ENCODE measurements at places on chromosomes 2 and 18.

DNA sequence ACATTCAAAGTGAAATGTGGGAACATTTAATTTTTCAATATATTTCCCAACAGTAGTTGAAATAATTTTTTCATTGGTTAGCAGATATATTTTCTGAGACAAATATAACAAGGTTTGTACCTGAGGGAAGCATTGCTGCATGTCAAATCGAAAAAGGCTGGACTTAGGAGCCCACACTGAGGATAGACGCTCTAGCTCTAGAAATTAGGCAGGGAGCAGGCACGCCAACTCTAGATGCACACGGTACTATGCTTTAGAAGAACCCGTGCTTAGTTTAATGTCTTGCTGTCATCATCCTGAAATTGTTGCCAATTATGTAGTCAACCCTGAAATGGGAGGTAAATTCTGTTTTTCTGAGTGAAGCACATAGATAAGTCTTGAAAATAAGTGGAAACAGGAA, 731.1 kb upstream of the ZNF804A start:
- no peak for DNase-seq

DNA sequence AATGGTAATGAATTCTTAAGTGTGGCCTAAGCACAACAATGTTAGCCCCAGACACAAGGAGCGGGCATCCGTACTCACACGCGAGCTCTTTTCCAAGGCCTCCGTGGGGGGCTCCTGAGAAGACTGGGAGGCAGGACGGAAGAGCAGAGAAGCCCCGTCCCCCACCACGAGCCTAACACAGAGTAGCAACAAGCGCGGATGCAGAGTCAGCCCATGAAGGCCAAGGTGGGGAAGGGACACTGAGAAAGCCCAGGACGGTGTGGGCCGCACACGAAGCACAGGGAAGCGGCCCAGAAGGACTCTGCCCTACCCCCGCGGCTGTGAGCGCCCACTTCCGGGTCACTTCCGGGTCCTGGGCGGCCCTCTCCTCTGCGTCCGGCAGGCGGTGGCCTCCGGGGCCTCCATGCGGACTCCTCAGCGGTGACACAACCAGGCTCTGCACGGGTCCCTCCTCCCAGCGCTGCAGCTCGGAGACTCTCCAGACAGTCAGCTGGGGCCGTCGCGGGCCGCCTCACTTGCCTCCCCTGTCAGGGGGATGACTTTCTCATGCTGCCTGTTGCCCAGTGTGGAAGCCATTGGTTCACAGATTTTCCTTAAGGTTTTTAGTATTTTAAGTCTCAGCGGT, 151.5 kb downstream of the MTCL1 start:
- no peak for DNase-seq

DNA sequence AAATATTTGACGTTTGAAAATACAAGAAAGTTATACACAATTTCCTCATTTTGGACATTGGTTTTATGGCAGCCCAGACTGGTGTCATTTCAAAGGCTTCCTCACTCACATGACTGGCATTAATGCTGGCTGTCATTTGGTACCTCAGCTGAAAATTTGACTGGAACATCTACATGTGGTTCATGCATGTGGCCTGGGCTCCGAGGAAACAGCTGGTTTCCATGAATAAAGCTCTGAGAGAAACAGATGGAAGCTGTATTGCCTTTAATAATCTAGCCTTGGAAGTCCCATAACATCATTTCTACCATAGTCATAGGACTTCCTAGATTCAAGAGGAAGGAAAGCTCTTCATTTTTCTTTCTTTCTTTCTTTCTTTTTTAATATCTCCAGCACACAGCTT, 42.9 kb upstream of the RIT2 start:
- DNase-seq: no peak

DNA sequence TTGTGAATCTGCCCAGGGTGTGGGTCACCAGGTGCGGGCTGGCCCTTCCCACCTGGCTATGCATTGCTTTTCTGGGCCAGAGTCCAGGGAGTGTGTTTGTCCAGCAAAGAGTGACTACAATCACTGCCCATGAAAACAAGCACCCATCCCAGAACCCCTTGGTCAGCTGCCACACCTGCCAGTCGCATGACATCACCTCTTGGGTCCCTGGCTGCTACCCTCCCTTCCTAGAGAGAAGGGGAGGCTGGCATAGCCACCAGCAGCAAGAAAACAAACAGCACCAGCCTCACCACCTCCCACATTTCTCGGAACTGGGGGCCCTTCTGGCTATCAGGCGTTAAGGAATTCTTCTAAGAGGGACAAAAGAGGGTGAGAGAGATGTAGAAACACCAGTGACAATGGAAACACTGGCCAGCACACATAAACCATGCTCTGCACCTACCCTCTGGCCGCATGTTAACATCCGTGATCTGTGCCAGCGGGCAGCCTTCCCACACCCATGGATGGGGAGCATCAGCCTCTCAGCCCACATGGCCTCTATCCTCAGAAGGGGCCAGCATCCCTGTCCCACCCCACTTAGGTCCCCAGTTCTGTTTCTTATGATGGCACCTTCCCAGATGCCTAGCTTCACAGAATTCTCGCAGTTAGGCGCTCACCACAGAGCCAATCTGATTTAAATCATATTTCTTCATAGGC, 109.7 kb upstream of the GLI2 start:
- DNase-seq: no peak

GRCh38 chr2:140891614-140892212, 1239.1 kb downstream of the LRP1B start:
- no peak for DNase-seq

DNA sequence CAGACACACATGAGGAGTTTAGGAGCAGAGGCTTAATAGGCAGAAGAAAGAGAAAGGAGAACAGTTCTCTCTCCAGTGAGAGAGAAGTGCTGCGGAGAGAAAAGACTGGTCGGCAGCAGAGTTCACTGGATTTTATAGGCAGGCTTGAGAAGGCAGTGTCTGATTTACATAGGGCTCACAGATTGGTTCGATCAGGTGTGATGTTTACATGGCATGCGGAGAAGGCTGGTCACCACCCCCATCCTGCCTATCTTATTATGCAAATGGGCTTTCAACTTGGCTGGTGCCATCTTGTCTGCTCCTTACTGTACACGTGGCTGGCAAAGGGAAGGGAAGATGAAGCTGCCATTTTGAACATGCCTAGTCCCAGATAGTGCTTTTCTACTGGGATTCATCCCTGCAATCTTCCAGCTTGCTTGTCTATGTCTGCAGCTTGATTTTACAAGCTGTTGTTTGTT, 113.4 kb downstream of the AP1S3 start:
- DNase-seq: no peak

DNA sequence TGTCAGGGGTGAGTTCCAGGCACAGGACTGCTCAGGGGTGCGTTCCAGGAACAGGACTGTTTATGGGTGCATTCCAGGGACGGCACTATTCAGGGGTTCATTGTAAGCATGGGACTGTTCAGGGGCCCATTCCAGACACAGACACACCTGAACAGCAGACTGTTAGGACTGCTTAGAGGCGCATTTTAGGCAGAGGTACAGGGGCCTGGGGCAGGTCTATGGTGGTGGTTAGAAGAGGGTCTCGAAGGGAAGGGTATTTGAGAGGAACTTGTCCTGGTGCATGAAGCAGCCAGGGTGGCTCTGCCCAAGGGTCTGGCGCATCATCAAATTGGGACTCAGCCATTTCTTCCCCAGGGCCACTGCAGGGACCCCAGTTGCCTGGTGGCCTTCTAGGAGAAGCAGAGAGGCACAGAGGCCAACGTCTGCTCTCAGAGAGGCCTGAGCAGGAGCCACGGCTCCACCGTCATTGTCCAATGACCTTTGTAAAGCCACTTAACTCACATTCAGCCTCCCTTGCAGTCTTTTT, 14.8 kb upstream of the MLPH start:
- no peak for DNase-seq
